ENCODE measurements at places on chromosomes 6 and 20.
A peak's percentile ranks its signal among the peaks of the same experiment; 100 is the strongest.

- no peak for DNase-seq
These were observed 17.5 kb upstream of the MRGBP start for GRCh38 chr20:62778601-62779416.

DNA sequence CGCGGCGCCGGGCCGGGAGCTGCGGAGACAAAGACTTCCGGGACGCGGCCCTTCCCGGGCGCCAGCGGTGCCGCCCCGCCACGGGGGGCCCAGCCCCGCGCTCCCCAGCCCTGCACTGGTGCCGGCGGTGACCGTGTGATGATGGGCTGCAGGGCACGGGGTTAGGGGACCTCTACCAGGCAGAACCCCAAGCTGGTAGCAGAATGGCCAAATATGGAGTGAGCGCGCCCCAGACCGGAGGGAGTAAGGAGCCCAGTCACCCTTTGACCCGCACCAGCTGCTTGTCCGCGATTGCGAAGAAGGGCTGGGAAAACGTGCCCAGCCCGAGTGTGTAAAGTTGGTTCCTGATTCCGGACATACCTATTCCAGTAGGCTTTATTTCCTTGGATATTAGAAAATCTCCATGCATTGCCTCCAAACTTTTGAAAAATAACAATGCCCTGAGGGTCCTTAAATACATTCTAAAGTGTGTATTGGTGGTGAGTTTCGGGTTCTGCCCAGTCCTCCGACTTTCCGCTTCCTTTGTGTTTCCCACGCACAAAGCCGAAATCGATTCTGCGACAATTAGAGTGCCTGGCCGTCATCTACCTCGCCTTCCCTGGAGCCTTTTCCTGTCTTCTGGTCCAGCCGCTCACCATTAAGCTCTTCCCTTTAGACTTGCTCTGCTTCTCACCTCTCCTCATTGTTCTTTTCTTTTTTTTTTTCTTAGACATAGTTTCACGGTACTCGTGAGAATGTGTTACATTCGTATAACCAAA lies 1.1 kb downstream of the ABRACL start:
- no peak for DNase-seq

GRCh38 chr20:43662943-43663655 lies 3.8 kb upstream of the MYBL2 start:
- DNase-seq, result no peak

DNA sequence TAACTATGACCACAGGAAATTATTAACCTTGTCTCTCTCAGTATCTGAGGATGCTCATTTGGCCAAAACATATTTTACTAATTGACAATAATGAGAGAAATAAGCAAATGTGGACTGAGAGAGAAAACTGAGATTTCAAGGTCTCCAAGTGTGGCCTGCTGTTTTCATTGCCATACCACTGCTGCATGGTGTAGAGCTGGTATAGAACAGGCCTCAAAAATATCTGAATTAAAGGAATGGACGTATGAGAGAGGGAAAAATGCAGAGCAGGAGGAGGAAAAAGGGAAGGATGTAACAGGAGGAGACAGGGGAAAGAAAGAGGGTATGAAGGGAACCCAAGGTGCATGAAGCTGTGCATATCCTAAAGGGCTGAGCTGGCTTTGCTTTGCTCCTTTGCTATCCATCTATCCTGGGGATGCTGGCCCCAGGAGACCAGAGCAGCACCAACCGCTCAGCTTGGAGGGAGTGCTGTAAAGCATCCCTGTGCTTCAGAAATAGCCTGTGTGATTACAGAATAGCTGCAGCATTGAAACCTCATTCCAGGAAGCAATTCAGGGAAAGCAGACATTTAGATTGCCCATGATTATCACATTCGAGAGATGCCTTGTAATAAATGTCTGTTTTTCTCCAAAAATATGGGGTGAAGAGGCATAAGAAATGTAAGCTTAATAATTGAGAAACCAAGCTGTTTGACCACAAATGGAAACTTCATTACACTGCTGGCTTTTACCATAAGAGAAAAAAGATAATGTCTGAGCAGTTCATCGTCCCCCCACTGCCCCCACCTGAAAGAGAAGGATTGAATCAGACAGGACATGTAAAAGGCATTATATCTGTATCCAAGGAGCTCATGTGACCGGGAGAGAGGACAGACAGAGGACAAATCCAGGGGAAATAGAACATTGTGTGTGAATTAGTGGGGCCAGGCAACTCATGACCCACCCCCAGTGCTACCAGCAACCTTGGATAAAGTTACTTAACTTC lies 80.6 kb downstream of the F13A1 start:
- DNase-seq, result no peak

- DNase-seq, result no peak
These were observed 53.1 kb downstream of the NINL start for GRCh38 chr20:25532015-25532751.

DNA sequence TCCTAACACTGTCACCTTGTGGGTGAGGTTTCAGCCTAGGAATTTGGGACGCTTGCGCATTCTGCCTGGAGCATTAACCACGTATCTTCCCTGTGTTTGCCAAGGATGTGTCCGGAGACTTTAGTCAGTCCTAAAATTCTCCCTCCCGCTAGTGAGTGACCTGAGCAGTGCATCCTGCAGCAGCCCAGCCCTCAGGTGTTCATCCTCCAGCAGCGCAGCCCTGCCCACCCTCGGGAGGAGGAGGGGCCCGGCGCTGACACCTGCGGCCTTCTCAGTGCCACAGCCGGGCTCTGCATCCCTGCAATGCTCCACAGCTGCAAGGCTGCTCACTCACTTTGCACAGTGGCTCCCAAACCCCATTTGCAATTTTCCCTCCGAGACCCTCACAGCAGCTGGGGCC lies 79.5 kb downstream of the ERMARD start:
- DNase-seq, result no peak

DNA sequence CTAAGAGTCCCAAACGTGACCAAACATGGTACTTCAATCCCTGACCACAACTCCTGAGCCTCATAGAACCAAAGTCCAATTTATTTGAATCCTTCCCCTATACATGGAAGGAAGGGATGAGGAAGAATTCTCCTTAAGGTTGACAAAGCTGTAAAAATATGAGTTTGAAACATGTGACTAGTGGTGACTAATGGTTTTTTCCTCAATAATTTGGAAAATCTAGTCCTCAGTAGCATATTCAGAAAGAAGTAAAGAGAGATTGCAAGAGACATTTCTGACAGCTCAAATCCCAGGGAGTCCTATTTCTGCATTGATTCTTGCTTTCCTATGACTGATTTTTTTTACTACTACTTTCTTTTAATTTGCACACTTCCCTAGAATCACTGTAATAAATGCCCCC lies 443.7 kb downstream of the FRK start:
- DNase-seq, result no peak

- DNase-seq, result no peak
These were observed 72.4 kb upstream of the TMEM181 start for GRCh38 chr6:158487495-158487894.

DNA sequence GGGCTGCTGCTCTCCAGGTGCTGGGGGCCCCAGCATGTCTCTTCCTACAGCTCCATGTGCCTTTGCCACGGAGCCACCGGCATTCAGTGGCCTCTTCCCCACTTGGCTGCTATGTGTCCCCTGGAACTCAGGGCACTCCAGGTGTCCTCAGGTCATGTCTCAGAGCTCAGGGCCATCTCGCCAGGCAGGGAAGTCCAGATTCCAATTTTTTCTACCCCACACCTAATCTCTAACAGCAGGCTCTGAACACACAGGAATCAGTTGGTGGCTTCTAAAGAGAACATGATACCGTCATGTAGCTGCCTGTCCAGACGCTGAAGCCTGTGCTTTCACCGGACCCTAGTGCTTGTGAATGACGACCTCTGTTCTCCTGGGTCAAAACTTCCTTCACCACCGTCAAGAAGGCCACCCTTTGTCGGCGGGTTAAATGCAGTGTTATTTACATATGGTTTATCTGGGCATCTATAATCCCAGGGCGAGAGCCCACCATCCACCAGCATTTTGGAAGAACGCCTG lies 4.2 kb upstream of the SLCO4A1 start:
- DNase-seq, result no peak

DNA sequence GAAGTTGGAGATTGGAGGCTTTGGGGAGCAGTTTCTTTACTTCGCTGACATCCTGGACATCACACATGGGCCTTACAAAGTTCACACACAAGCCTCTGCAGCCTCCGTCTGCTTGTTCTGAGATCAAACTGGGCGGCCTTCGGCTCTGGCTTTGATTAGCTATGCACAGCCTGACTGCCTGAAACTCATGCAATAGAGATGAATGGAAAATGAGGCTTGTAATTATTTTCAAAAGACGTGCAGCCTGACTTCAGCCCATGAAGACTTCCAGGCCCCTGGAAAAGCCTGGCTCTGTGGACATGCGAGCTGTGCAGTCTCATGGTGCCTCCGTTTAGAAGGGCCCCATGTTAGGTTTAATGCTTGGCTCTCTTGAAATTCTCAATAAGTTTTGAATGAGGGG lies 480.5 kb upstream of the SULF2 start:
- DNase-seq, result no peak

GRCh38 chr6:75893058-75893775 lies 144.2 kb downstream of the MYO6 start:
- DNase-seq, result peak; percentile 25

GRCh38 chr6:128057541-128057940 lies 156.7 kb upstream of the THEMIS start:
- no peak for DNase-seq

DNA sequence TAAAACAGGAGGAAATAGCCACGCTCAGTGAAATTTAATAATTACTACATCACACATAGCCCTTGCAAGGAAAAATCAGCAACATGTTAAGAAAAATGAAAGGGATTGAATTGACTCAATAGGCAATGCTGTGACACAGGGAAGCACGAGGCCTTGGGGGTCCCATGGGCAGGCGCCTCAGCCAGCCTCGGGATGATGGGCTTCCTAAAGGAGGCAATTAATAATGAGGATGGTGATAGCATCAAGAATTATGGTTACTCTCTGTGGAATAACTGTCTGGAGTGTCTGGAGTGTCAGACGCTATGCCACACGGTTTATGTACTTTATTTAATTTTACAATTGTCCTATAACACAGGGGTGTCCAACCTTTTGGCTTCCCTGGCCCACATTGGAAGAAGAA lies 130.2 kb downstream of the TBC1D7 start:
- DNase-seq, result no peak

DNA sequence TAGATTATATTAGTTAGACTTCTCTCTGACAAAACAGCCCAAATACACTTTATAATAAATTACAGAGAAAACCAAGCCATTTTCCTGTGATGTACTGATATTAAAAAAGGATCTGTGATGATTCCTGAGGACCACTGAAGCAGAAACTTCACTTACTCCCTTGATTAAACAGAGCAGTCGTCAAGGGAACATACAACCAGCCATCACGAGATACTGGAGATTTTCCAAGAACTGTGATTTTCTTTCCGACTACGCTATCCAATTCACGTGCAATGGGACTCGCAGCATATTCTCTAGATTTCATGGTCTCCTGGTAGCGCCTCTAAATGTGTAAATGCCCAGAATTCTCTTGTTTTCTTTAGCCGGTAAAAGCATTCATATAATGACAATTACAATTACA lies 377.4 kb downstream of the PHF3 start:
- peak; percentile 19 for DNase-seq

- DNase-seq, result no peak
These were observed 65.3 kb upstream of the APCDD1L start for GRCh38 chr20:58580474-58580835.

Measured in NCI-H2081 treated with DMSO at 0.1 percent for 48 hours (cell line).